ENCODE measurements at places on chromosomes 4 and X.

- DNase-seq = no peak
These were observed 426.1 kb downstream of the MID1IP1 start for GRCh38 chrX:39227371-39227770.

DNA sequence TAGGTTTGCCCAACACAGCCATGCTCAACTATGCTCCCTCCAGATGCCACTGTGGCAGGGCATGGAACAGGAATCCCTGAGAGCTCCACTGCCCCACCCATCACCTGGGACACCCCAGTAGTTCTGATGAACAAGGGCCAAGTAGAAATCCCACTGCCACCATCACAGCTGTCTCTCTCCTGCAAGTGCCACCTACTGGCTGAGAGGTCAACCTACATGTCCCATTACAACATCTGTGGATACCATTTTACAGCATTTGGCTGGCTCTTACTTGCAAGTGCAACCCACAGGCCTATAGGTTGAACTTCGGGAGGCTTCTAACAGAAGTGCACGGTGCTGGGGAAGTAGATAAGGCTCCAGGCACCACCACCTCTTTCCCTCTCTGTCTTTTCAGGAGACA lies 142.5 kb downstream of the CXXC4 start:
- DNase-seq = no peak

GRCh38 chrX:40086569-40087335 lies 11.0 kb downstream of the BCOR start:
- no peak for DNase-seq

- no peak for DNase-seq
These were observed 1.2 kb upstream of the CHRNA9 start for GRCh38 chr4:40333921-40334352.

- no peak for DNase-seq
These were observed 30.3 kb downstream of the CCNG2 start for GRCh38 chr4:77187322-77187721.

DNA sequence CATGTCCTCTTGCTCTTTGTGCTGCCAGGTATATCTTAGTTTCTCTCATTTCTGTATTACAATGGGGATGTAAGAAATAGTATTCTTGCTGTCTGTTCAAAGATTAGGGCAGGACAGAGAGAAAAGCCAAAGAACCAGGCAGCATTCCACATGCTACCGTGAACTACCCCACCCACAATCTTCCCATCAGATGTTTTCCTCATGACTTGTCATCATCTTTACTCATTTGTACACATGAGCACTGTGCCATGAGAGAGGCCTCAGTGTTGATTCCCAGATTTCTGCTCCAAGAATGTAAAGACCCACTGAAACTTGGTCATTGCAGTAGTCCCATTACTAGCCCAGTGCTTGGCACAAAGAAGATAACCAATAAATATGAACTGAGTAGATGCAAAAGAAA lies 354.6 kb upstream of the RASGEF1B start:
- no peak for DNase-seq

GRCh38 chr4:36206012-36206411 lies 38.3 kb downstream of the ARAP2 start:
- DNase-seq = no peak

DNA sequence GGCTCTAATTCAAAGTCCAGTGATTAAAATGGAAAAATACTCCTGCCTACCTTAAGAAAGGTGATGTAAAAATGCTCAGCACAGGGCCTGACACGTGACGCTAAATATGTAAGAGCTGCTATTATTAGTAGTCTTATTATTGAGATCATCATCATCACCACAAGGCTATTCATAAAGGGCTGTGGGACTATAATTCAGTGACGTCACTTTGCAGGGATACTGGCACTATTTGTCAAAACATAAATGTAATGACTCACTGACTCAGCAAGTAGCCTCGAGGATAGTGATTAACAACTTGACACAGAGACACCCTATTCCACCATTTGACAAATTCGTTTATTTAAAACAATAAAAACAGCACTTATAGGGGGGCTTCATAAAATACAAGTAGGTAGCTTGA lies 258.9 kb downstream of the SPANXN1 start:
- DNase-seq = no peak

- no peak for DNase-seq
These were observed 15.1 kb upstream of the AFF1 start for GRCh38 chr4:86919561-86920223.

DNA sequence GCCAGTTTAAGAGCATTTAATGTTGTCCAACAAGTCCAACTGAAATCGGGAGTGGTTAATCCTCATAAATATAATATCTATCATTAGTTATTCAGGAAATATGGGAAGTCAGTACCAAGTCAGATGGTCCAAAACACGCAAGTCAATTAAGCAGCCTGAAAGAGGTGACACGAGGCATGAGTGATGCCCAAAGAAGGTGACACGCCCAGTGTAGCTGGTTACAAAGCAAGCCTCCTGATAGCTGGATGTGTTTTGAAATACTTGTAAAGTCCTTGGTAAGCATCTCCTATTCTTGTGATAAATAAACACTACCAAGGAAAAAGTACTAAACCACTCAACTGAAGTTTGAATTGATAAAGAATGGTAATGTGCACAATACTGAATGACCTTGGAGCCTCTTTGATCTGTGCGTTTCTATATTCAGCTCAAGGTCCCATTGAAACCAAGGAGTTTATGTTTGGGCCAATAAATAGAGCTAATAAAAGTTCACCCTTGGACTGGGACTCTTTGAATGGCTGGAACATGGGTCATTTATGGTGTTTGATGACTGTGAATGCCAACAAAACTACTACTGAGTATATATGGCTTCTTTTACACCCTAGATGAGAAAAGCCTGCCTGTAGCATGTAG lies 93.2 kb upstream of the KLF3 start:
- DNase-seq = no peak

GRCh38 chr4:7806338-7807090 lies 133.1 kb downstream of the AFAP1 start:
- no peak for DNase-seq

GRCh38 chrX:44305921-44306320 lies 37.6 kb downstream of the EFHC2 start:
- DNase-seq = no peak

DNA sequence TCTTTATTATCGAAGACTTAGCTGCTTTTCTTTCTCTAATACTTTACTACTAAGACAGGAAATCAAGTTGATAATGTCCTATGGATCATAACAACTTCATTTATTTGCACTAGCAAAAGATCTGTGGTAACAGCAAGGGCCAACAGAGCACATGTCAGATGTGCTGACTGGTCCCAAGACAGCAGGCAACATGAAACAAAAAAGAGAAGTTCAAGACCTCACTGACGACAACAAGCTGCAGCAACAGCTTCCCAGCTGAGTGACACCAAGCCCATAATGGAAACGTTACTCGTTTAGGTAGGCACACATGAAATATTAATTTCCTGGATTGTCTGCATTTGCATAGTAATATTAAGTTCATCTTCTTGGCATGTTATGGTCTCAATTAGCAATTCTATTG lies 126.9 kb downstream of the UNC5C start:
- no peak for DNase-seq

GRCh38 chr4:88143504-88143903 lies 14.9 kb downstream of the ABCG2 start:
- DNase-seq = no peak

DNA sequence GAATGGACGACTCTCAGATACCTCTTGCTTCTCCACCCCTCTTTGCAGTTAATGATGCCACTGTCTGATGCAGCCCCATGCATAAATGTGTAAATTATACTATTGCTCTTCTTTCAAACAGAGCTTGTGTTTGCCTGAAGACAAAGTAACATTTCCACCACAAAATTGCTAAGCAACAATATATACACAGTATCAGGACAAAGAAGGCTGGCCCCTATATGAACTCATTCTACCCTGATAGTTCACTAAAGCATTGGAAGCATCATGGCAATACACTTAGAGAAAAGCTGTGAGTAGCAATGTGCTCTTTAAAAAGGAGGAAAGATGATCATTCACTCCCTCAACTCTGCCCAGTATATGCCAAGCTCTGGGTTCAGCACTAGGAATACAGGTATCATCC lies 427.0 kb upstream of the CPEB2 start:
- no peak for DNase-seq

GRCh38 chr4:90025248-90025647 lies 101.9 kb upstream of the CCSER1 start:
- no peak for DNase-seq

DNA sequence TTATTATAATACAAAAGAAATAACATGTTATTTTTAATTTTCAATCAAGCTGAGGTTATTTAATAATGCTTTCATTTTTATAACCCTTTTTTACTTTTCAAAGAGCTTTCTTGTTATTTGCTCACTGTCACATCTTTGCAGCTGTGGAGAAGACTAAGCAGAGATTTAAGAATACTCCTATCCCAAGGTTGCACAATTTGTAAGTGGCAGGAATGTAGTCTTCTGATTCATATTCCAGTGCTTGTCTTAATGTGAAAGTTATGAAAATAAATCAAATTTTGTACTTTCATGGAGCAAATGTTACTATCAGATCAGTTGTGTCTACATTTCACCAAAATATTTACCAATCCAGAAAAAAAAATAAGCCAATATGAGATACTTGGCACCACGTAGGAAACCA lies 86.6 kb downstream of the DDIT4L start:
- DNase-seq = no peak

DNA sequence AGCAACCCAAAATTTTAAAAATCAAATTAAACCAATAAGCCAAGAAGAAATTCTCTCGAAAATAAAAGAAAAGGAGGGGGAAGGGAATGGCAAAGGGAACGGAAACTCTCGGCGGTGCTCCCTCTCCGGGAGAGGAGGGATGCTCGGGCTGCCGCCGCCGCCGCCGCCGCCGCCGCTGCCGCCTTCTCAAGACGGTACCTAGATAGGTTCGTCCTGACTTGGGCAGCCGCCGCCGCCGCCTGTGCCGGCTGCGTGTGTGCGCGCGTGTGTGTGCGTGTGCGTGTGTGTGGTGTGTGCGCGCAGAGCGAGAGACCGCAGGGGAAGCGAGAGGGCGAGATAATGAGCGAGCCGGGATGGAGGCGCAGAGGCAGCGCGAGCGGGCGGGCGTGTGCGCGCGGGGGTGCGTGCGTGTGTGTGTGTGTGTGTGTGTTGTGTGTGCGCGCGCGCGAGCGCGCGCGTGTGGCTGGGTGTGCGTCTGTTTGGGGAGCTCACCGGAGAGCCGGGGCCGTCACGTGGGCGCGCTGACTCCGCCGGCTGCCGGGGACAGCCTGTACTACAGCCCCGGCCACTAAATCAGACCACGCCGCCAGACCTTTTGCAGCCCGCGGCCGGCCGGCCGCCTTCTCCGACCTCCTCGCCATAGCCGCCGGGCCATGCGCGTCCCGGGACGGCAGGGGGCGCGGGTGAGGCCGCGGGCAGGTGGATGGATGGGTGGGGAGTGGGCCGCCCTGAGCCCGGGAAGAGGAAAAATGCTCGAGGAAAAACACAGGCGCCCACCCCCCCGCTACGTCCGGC lies 111.6 kb downstream of the DHX15 start:
- DNase-seq = peak; percentile 51

GRCh38 chr4:185840201-185840600 lies 28.2 kb upstream of the SORBS2 start:
- no peak for DNase-seq

DNA sequence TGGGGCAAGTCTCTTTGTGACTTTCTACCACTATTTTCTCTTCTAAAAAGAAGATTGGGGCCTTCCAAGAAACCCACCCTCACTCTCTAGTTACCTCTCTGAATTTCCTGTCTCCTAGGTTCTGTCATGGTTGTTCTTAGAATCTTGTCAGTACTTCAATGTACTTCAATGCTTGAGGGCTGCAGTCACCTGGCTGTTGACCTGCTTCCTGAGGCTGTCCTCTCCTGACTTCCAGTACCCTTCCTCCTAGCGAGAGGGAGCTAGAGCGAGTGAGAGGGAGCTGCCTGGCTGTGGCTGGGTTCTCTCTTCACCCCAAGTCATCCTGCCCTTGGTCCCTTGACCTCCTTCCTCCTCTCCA lies 17.7 kb downstream of the CD99L2 start:
- no peak for DNase-seq

GRCh38 chrX:16855363-16856075 lies 14.6 kb downstream of the RBBP7 start:
- DNase-seq = no peak

DNA sequence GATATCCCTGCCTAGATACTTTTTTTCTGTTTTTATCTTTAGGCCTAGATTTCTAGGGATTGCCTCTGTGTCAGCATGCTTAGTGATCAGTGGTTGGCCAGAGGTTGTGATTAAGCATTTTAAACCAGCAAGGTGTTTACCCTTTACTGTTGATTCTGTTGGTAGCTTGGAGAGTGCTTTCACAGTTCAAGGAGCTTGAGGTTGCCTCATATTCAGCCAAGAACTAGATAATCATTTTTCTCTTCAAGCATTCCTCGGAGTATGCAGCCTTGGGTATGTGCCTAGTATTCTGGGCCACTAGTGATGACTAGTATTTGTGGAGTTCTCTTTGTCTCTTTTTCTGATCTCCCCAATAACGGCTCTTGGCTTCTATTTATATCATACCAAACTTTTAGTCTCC lies 20.4 kb downstream of the APOOL start:
- no peak for DNase-seq

DNA sequence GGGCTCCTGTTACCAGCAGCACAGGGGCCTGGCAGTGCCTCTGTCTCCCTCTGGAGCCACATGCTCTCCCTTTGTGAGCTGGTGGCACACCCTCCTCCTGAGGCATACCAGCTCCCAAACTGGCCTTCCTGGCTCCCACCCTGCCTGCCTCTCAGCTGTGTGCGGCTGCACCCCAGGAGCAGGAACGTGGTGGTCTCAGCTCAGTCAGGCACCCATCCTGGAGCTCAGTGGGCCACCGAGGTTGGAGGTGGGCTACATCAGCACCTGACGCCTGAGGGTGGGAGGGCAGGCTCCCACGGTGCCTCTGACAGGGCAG lies 85.9 kb upstream of the NKX1-1 start:
- DNase-seq = no peak

GRCh38 chr4:19417256-19417655 lies 834.4 kb upstream of the SLIT2 start:
- no peak for DNase-seq

- no peak for DNase-seq
These were observed 1223.7 kb upstream of the AGA start for GRCh38 chr4:178665916-178666315.

DNA sequence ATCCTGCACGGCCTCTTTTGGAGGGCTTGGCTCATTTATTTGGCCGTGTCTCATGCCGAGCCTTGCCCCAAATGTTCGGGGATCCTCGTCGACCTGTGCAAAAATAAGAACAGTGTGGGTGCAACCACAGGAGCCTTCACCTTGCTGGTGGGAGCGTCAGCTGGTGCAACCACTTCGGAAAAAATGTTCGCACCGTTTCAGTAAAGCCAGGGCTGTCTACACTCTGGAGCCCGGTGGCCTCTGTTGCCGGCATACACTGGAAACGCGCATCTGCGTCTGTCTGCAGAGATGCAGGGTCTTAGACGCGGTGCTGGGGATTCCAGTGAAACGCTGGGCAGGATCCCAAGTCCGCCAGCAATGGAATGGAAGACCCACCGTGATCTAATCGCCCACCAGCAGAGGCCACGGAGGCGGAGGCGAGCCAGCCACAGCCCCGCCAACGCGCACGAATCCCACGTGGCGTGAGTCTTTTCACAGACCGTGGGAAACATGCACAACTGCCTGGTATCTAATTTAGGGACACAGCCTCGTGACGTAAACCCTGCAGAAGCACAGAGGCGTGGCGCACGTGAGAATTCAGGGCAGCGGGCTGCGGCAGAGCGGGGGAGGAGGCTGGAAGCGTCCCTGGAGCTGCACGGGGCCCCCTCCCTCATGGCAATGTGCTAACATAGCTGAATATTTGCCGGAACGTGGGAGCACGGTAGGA lies 13.8 kb upstream of the MXD4 start:
- DNase-seq = no peak

GRCh38 chr4:3267576-3268394 lies 18.8 kb downstream of the MSANTD1 start:
- no peak for DNase-seq

All from stimulated activated CD4-positive, alpha-beta T cell treated with anti-CD3 and anti-CD28 coated beads, Interleukin-4, amount 100 ng/mL, for 24 hours (primary cell).